ENCODE measurements at places on chromosomes 12 and 14.

- no peak for DNase-seq
Observed at GRCh38 chr12:116375278-116375842, 97.9 kb upstream of the MED13L start.

- DNase-seq: no peak
Observed at GRCh38 chr12:65854629-65855028, 30.3 kb downstream of the HMGA2 start.

DNA sequence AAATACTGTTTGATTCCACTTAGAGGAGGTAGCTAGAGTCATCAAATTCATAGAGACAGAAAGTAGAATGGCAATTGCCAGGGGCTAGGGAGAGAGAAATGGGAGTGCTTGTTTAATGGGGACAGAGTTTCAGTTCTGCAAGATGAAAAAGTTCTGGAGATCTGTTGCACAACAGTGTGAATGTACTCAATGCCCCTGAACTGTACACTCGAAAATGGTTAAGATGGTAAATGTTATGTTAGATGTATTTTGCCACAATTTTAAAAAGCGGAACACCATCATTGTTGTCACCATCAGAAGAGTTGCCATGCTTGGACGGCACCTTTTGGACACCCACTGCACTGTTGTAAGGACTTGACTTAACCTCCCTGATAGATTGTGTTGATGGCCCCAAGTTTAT is 106.9 kb downstream of the SCARB1 start:
- DNase-seq: no peak

- no peak for DNase-seq
Observed at GRCh38 chr14:23443411-23443812, 8.0 kb upstream of the MYH7 start.

DNA sequence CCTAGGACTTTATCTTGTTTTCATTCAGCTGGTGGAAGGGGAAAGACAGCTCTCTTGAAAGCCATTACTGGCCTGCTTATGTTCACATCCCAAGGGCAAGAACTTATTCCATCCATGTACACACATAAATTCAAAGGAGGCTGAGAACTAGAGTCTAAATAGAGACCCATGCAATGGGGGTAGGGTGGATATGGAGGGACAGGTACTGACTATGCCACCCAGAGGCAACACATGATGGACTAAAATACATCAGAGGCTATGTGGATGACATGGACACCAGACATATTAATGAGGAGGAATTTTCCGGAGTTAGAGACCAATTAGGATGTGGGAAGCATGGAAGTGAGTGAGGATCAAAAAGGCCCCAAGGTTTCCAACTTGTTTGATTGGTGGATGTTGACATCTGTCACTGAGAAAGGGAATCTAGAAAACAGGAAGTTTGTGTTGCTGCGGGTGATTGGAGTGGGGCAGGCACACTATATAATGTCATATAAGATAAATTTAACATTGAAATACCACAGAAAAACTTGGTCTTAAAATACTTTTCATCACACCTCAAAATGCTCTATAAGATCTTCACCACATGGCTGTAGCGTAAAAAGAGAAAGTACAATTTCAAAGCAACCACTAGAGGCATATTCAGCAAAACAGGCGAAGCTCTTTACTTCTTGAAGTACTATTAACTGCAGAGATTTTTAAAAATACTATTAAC is 130.4 kb downstream of the GRIP1 start:
- DNase-seq: no peak

GRCh38 chr12:30968211-30968610 is 41.7 kb downstream of the TSPAN11 start:
- no peak for DNase-seq

- peak; percentile 20 for DNase-seq
Observed at GRCh38 chr12:1758887-1759286, 61.5 kb upstream of the LRTM2 start.

- no peak for DNase-seq
Observed at GRCh38 chr12:14949631-14950030, 11.3 kb upstream of the ERP27 start.

DNA sequence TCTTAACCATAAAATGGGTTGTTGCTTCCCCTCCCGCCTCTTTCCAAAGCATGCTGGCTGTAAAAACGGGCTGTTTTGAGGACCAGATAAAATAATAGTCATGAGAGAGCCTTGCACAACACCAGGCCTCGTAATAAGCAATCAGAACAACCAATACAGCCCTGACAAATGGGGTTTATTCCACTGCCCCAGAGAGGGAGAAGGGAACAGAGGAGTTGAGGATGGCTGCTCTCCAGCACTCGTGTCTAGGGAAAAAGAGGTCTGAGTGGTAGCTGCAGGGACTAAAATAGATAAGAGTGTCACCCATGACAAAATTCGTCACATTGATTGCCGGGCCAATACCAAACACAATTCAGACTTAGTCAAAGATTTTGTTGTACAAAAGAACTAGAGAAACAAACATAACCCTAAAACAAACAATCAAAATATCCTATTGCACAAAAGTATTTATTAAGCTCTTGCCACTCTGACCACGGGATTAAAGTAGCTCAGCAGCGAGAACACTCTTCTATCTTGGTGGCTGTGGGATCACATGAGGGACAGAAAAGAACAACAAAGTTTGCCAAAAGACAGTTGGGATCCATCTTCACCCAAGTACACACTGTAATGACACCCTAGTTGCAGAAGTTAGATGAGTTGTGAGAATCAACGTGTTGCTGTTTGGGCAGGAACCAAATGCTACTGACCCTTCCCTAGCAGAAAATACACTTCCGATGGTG is 188.0 kb downstream of the FOXN3 start:
- no peak for DNase-seq

GRCh38 chr14:102594514-102595175 is 2.2 kb downstream of the RCOR1 start:
- peak; percentile 60 for DNase-seq

- DNase-seq: no peak
Observed at GRCh38 chr12:13248964-13249363, 52.4 kb downstream of the EMP1 start.

- no peak for DNase-seq
Observed at GRCh38 chr12:102069707-102070106, 7.9 kb upstream of the WASHC3 start.

GRCh38 chr12:88633312-88633711 is 53.0 kb upstream of the KITLG start:
- peak; percentile 24 for DNase-seq

DNA sequence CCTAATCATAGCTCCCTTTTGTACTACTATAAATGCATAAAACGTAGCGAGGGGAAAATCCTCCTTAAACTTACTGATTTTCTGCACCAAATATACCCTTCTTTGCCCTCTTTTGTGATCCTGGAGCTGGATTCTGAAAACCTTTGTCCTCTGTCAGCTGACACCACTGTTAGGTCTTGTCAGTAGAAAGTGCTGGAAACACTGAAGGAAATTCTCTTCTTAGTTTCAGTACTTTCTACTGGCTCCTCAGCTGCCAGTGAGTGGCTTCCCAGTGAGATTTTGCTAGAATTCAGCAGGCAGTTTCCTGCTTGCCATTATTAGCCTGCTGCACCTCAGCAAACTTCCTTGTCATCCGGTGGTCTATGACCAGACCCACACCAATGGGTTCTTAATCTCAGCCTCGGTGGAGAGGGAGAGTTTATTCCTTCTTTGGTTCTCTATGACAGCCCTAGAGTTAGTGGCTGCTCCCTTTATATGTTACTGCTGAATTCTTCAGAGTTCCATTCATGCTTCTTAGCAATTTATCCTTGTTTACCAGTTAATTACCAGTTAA is 476.2 kb downstream of the FSCB start:
- DNase-seq: no peak

- no peak for DNase-seq
Observed at GRCh38 chr14:77343662-77344061, 22.8 kb downstream of the GSTZ1 start.

DNA sequence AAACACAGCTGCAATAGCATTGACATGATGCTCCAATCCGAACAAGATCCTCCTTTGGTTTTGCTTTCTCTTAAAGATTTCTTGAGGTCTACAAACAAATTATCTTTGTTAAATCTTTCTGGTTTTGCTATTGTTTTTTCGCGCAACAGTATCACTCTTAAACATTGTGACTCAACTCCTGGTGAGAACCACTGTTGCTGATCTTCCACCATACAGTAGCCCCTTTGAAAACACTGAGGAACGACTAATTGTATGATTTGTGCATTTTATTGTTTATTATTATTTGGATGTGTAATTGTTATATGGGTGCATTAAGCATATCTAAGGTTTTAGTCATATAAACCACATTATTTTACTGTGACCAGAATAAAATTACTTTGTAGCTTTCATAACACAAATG is 282.8 kb downstream of the EGLN3 start:
- peak; percentile 74 for DNase-seq

DNA sequence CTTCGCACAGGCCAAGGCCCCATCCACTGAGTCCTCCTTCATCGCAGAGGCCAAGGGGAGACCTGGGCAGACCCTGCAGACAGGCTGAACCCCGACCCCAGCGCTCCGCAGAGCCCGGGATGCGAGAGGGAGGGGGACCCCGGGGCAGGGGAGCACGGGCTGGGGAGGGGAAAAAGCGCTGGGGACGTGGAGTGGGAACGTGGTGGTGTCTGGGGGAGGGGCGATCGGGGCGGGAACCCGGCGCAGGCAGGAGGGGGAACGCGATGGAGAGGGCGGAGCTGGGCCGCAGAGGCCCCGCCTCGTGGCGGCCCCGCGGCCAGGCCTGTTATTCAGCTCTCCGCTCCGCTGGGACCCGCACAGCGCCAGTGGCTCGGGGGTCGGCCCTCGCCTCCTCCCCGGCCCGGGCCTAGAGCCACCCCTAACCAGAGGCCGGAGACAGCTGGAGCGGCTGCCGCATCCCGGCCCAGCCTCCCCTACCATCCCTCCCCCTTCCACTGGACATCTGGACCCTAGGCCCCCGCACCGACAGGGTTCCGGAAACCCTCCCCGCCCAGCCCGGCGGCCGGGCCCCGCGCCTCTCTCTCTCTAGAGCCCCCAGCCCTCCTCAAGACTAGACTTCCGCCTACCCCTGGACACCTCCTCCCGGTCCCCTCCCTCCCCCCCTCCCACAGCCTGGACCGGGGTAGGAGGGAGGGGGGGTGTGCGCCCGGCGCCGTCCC is at the start of gene ARHGEF25:
TSS of gene ARHGEF25 (plus strand) at position 328 of the 719 bp plus-strand sequence. CDS start 460 bp downstream, outside the sequence.
- peak; percentile 51 for DNase-seq

GRCh38 chr14:100146531-100147091 is 12.8 kb downstream of the DEGS2 start:
- no peak for DNase-seq

DNA sequence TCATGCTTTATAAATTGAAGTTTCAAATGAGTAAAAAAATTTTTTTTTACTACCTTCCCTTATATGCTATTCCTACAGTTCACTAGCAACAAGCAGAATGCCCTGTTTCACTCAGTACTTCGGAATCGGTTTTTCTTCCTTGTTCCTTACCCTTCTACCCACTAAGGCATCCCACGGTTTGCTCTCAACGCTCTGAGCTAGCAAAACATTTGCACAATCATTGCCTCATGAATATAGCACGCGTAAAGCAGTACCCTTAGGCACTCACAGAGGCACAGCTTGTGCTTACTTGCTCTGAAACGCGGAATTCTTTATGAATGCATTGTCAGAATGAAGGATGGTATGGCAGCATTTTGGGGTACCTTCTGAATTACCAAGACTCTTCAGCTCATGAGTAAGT is 45.0 kb downstream of the PPP1R13B start:
- DNase-seq: no peak

DNA sequence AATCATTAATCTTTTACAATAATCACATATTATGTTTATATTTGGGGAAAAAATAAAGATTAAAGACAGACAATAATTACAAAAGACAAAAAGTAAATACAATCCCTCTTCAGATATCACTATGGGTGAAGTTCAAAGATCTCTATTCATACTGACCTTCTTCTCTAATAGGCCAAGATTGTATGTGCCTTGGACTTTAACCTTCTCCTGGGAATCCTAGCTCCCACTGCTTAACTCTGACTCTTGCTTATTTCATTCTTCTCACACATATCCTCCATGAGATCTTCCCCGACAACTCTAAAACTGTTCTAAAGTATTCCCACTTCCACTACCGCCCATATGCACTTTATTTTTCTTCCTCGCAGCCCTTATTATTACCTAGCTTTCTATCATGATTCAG is 83.8 kb downstream of the EEA1 start:
- no peak for DNase-seq

- DNase-seq: no peak
Observed at GRCh38 chr12:117036046-117036445, 63.2 kb downstream of the TESC start.

DNA sequence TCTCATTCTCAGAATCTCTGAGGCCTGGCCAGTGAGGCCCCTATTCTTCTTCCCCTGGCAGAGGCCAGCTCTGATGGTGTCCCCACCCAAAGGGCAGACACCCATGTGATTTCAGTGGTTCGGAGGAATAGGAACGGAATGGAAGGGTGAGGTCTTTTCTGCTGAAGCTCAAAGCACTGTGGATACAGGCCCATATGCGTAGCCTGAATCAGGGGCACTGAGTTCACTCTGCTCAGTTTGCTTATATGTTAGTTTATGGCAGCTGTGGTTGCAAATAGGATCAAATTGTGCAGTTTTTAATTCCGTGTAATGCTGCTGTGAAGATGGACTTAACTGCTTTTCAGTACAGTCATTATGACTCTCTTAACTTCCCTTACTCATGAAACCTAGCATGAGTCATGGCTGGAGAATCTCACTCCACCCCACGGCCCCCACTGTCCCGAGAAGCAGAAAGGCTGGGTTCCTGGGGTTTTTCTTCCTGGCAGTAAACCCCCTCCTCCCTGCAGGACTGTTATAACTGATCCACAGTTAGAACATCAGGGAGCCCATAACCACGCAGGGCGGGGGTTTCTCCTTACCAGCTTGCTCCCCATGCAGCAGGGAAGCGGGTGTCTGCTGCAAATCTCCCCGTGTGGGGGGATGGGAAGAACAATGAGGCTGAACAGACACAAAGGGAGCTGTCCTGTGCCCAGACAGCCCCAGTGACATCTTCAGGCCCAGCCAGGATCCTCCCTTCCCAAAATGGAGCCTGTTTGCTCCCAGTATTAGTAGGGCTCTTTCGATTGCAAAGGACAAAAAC is 122.7 kb downstream of the SLC38A6 start:
- peak; percentile 99 for DNase-seq

Measured in astrocyte of the spinal cord (primary cell).